ENCODE measurements at places on chromosomes 4 and X. TPM values are rescaled to one million over a fixed set of nuclear protein-coding genes. Genes with fewer than 3 reads are reported as not detected.

BEX1 gene
- not detected for polyA plus RNA-seq

SOWAHD gene
- polyA plus RNA-seq = not detected

C4orf50 gene
- not detected for polyA plus RNA-seq

VBP1 gene
- polyA plus RNA-seq = 67.9 TPM

SMIM31 gene
- polyA plus RNA-seq = not detected

VCX3A gene
- polyA plus RNA-seq = not detected

GAGE12H gene
- not detected for polyA plus RNA-seq

TBX22 gene
- polyA plus RNA-seq = not detected

DNA sequence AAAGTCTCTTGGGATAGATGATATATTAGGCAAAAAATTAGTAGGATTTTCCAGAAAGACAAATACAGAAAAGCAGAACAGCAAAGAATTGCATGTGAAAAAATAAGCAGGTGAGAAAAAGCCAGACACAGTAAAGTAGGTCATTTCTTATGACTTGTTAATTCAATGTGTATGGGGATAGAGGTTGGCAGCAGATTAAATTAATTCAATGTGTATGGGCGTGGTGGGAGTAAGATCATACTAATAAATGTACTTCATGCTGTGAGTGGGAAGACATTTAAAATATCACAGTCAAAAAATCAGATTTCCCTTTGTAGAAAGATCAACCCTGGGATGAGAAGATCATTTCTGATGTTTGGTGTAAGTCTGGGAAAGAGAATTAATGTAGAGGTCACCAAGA is 1146.4 kb upstream of the INTU start:
- DNase-seq = no peak
- no peak overlapping the region for H3K27ac ChIP-seq
- H3K4me1 ChIP-seq = no peaks in the 10 kb centered on the region
- no peaks in the 10 kb centered on the region for H3K36me3 ChIP-seq

- H3K27ac ChIP-seq = no peak overlapping the region
- no peaks in the 10 kb centered on the region for H3K4me1 ChIP-seq
- peaks cover 3% of the 10 kb centered on the region for H3K27me3 ChIP-seq
- H3K4me3 ChIP-seq = no peak overlapping the region
- peaks cover 11% of the 10 kb centered on the region for H3K36me3 ChIP-seq
These were observed 59.6 kb downstream of the DRD5 start for GRCh38 chr4:9841072-9841471.

GRCh38 chr4:114535725-114536124 is 62.9 kb upstream of the UGT8 start:
- no peaks in the 10 kb centered on the region for H3K27me3 ChIP-seq
- no peak overlapping the region for H3K27ac ChIP-seq
- no peaks in the 10 kb centered on the region for H3K36me3 ChIP-seq
- DNase-seq = no peak

GRCh38 chrX:153411988-153412574 is 809 bp downstream of the ZFP92 start:
- no peaks in the 10 kb centered on the region for H3K36me3 ChIP-seq
- peak overlapping the region; percentile 73 for H3K4me3 ChIP-seq
- no peaks in the 10 kb centered on the region for H3K27me3 ChIP-seq
- peak overlapping the region; percentile 35 for H3K27ac ChIP-seq
- peaks cover 6% of the 10 kb centered on the region for H3K4me1 ChIP-seq
- DNase-seq = no peak

DNA sequence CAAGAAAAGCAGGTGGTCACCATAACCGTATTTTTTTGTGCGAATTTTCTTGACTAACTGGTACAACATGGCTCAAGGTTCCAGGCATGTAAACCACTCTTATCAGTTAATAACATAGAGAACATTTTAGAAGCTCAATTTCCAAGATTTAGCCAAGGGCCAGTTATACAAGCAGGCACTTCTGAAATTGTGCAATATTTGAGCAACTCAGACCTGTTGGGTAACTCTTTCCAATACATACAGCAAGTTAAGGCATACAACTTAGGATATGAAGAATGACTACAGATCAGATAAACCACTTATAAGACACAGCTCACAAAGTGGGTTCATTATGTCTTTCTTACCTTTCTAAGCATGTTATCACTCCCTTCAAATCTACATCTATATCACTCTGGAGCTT is 43.9 kb downstream of the ZNF280C start:
- no peak for DNase-seq
- no peak overlapping the region for H3K4me3 ChIP-seq
- H3K27me3 ChIP-seq = peaks cover 1% of the 10 kb centered on the region
- no peak overlapping the region for H3K27ac ChIP-seq
- H3K4me1 ChIP-seq = no peaks in the 10 kb centered on the region

GRCh38 chrX:11439846-11440245 is 146.6 kb downstream of the AMELX start:
- no peak for DNase-seq
- no peaks in the 10 kb centered on the region for H3K36me3 ChIP-seq
- H3K27ac ChIP-seq = no peak overlapping the region
- H3K4me1 ChIP-seq = no peaks in the 10 kb centered on the region
- no peak overlapping the region for H3K4me3 ChIP-seq
- H3K27me3 ChIP-seq = peaks cover 2% of the 10 kb centered on the region

DNA sequence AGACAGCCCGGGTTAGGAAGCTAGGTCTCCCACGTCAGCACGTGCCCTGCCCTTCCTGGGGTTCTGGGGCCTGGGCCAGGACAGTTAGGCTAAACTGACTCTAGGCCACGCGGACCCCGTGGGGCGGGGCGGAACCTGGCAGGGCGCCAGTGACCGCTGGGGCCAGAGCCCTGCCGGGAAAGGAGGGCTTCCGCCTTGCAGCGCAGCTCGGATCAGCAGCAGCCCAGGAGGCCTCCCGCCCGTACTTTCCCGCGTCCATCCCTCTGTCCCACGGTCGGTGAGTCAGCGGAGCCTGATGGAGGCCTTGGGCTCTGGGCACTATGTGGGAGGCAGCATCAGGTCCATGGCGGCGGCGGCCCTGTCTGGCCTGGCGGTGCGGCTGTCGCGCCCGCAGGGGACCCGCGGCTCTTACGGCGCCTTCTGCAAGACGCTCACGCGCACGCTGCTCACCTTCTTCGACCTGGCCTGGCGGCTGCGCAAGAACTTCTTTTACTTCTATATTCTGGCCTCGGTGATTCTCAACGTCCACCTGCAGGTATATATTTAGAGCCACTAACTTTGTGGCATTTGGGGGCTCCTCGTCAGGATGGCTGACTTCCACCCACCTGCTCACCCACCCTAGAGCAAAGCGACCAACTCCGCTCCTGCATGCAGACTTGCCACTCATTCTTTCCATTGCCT is at the start of gene SMIM10:
Gene SMIM10, plus strand, starts transcription at position 191 of the 681 bp plus-strand sequence. Its CDS starts 105 bp downstream, at position 296.
- H3K36me3 ChIP-seq = no peaks in the 10 kb centered on the region
- peak within 1 kb of the TSS; percentile 80 for H3K4me3 ChIP-seq
- H3K4me1 ChIP-seq = peaks cover 14% of the 10 kb centered on the region
- DNase-seq = peak; percentile 13
- no peak within 1 kb of the TSS for H3K27ac ChIP-seq
- H3K27me3 ChIP-seq = peaks cover 3% of the 10 kb centered on the region

- H3K4me3 ChIP-seq = peak within 1 kb of the TSS; percentile 60
- peaks cover 6% of the 10 kb centered on the region for H3K27me3 ChIP-seq
- peaks cover 5% of the 10 kb centered on the region for H3K36me3 ChIP-seq
These were observed at the start of gene C4orf36 for GRCh38 chr4:86891762-86892635. C4orf36 (minus strand) TSS chr4:86892422; CDS start chr4:86891520, 902 bp downstream.

- DNase-seq = no peak
- no peak overlapping the region for H3K4me3 ChIP-seq
- H3K36me3 ChIP-seq = no peaks in the 10 kb centered on the region
- H3K4me1 ChIP-seq = no peaks in the 10 kb centered on the region
- H3K27me3 ChIP-seq = no peaks in the 10 kb centered on the region
These were observed 337.9 kb upstream of the FGF13 start for GRCh38 chrX:139049465-139049864.

DNA sequence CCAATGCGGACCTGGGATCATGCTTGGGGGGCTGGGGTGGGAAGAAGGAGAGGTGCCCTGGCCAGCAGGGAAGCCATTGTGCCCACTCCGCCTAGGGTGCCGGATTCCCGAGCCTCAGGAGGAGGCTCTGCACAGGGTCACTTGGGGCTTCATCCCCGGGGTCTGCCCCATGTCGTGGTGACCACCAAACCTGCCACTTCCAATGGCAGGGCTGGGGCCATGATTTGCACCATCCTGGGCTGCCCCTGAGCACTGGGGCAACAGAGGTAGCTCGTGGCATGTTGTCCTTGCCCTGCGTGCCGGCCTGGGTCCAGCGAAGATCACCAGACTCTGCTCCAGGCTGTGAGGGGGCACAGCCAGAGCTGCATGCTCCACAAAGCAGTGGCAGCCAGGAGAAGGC is 71.4 kb upstream of the DCAF12L2 start:
- no peaks in the 10 kb centered on the region for H3K4me1 ChIP-seq
- DNase-seq = no peak
- no peaks in the 10 kb centered on the region for H3K36me3 ChIP-seq
- no peaks in the 10 kb centered on the region for H3K27me3 ChIP-seq
- no peak overlapping the region for H3K27ac ChIP-seq
- no peak overlapping the region for H3K4me3 ChIP-seq

GRCh38 chr4:61214680-61215079 is 14.6 kb downstream of the ADGRL3 start:
- H3K27me3 ChIP-seq = peaks cover 5% of the 10 kb centered on the region
- H3K4me1 ChIP-seq = no peaks in the 10 kb centered on the region
- H3K36me3 ChIP-seq = no peaks in the 10 kb centered on the region
- no peak overlapping the region for H3K27ac ChIP-seq
- H3K4me3 ChIP-seq = no peak overlapping the region

- H3K27ac ChIP-seq = peak overlapping the region; percentile 41
- H3K4me3 ChIP-seq = no peak overlapping the region
- peaks cover 13% of the 10 kb centered on the region for H3K36me3 ChIP-seq
- H3K4me1 ChIP-seq = peaks cover 36% of the 10 kb centered on the region
- no peak for DNase-seq
- H3K27me3 ChIP-seq = no peaks in the 10 kb centered on the region
These were observed 80.5 kb downstream of the TSPAN5 start for GRCh38 chr4:98577956-98578355.

Measured in immature natural killer cell (primary cell).